ENCODE measurements at places on chromosomes 2 and 18.

DNA sequence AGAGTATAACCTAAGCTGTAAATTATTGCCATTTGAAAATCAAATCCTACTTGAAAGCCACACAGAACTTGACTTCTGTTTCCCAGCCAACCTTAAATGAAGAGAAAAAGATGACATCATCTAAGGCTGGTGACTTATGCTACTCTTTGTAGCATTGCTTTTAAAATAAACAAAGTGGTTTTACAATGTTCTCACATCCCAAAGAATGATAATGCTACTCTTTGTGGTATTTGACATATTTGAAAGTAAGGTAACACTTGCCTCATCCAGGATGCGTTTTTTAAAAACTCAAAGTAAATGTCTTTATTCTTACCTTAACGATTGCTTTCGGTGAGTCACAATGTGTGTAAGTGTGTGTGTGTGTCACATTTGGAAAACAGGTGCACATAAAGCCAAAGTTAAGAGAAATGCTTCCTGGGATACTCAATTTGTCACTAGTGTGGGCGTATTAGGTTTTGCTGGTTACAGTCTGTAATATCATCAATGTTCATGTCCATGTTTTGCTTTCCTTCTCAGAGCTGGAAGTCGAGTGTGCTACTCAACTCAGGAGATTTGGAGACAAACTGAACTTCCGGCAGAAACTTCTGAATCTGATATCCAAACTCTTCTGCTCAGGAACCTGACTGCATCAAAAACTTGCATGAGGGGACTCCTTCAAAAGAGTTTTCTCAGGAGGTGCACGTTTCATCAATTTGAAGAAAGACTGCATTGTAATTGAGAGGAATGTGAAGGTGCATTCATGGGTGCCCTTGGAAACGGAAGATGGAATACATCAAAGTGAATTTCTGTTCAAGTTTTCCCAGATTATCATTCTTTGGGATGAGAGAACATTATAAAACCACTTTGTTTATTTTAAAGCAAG is 2.6 kb downstream of the PMAIP1 start:
- DNase-seq = no peak

GRCh38 chr2:232633413-232634205 is at the start of gene EFHD1:
TSS of gene EFHD1 (plus strand) at chr2:232633604. CDS start at chr2:232633705, 101 bp downstream.
- peak; percentile 67 for DNase-seq

- no peak for DNase-seq
Measured at GRCh38 chr2:165450156-165450555, 19.3 kb upstream of the CSRNP3 start.

- DNase-seq = no peak
Measured at GRCh38 chr2:233173115-233173514, 78.4 kb upstream of the ATG16L1 start.

DNA sequence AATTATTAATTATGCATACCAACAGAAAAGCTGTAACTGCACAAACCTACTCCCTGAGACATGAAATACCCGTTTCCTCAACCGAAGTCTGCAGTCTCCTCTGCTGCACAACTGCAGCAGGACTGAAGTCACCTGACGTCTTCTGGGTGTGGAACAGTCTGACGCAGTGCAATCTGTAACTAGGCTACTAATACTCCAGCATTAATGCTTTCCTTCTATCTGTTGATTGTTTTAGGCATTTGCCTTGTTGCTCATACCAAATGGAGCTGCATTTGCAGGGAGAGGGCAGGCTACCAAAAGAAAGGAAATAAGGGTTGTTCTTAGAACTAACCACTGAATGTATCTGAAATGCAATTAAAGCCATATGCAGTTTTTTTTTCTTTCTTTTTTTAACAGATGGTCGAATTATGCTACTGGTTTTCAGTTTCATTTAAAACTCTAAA is 40.1 kb downstream of the RTN4 start:
- DNase-seq = peak; percentile 17

DNA sequence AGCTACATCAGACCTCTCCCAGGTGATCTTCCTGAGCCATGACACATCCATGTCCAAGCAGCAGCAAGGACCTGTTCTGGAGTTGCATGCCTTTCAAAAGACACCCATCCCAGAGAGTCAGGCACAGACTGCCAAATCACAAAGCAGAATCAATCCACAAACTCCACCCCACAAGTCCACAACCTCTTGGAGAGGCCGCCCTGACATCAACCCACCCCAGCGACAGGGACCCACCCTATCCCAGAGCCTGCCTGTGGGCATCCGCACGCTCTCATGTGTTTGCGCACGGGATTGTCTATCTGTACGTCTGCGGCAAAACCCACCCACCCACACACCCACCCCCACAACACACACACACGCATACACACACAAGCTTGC is 11.9 kb downstream of the SMAD7 start:
- DNase-seq = no peak

DNA sequence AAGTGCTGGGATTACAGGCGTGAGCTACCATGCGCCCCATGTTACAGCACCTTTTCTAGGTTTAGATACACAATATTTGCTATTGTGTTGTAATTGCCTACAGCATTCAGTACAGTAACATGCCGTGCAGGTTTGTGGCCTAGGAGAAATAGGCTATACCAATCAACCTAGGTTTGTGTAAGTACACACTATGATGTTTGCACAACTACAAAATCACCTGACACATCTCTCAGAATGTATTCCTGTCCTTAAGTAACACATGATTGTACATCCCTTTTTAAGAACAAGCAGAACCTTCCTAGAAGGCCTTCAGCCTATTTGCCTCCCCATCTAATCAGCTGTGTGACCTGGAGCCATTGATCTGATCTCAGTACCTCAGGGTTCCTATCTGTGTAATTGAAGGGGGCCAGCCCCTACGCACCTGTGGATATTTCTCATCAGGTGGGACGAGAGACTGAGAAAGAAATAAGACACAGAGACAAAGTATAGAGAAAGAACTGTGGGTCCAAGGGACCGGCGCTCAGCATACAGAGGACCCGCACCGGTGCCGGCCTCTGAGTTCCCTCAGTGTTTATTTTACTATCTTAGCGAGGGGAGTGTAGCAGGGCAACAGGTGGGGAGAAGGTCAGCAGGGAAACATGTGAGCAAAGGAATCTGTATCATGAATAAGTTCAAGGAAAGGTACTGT is 18.7 kb upstream of the TMBIM1 start:
- DNase-seq = no peak

GRCh38 chr2:54949431-54949830 is 100.8 kb downstream of the RTN4 start:
- no peak for DNase-seq

- no peak for DNase-seq
Measured at GRCh38 chr2:133641497-133641896, 73.2 kb upstream of the NCKAP5 start.

GRCh38 chr2:128628996-128629395 is 310.3 kb upstream of the HS6ST1 start:
- no peak for DNase-seq

DNA sequence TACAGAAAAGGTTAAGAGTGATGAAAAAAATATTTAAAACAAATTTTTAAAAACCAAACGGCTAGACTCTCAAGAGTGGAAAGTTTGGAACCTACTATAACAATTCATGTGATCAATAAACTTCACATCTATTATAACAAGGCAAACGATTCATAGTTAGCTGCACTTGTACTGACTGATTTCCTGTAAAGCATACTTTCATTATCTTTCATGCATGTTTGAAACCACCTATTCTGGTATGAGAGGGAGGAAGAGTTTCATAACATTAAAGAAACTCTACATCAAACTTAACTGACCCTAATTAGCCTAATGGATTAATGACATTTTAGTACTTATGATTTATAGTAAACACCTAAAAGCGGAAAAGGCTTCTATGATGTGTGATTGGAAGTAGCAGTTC is 43.7 kb upstream of the VWC2L start:
- no peak for DNase-seq

DNA sequence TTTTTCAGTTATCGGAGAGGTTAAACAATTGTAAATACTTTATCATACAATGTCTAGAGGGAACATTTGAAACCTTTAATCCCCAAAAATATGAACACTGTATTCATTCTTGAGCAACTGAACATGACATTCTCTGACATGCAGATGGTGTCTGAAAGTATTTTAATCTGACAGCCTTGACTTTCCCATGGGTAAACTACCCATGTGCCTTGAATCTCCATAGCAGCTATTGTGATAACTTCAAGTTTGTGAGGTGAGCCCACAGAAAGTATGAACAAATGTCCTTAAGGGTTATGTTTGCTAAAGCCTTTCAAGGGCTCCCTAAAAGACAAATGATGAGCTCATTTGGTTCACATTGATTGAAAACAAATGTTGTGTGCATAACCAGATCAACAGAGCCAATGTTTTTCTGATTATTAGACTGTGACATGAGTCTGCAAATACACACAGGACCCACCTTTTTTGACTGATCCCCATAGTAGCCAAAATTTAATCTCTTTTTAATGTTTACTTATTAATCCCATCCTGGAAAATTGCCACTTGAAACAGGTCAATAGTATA is 1326.0 kb downstream of the LRP1B start:
- DNase-seq = no peak

DNA sequence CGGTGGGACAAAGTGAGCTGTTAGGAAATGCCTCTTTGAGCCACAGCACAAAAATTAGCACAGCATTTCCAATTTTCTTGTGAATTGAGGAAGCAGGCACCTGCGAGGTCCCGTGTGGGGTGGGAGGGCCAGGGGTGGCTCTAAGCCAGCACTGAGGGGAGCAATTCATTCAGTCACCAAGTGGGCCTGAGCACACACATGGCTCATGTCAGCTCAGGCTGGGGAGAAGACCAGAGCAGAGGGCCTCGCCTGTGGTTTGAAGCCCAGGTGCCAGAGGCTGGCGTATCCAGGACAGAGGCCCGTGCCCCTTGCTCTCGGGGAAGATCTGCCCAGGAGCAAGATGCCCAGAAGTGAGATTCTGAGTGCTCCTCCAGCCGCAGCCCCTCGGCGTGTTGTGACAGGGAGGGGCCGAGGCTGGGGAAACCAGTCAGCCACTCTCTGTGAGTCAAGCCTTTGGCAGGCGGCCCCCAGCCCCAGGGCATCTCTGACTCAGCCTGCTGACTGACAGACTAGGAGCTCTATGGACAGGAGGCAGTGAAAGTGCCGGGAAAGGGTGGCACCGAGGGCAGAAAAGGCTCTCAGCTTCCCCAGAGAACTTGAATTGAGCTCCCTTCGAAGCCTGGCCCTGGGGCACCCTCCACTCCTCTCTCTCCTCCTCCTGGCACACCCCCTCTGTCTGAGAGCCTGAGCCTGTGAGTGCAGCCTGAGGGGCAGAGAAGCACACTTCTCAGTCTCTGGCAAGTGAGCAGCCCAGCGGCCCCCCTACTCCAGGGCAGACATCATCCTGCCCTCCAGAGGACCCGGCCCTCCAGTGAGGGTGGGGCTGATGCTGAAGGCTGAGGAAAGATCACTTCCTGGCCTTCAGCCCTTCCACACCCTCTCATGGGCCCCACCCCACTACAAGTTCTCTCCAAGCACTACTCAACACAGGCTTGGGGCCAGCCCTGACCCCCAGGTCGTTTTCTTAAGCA is 32.3 kb downstream of the CYP26B1 start:
- DNase-seq = no peak

GRCh38 chr18:76713432-76713831 is 108.9 kb upstream of the ZNF236 start:
- no peak for DNase-seq
